ENCODE measurements at places on chromosomes 5 and 9.
A peak's percentile ranks its signal among the peaks of the same experiment; 100 is the strongest.

- DNase-seq = no peak
These were observed 700.6 kb downstream of the SEMA5A start for GRCh38 chr5:8845296-8845695.

DNA sequence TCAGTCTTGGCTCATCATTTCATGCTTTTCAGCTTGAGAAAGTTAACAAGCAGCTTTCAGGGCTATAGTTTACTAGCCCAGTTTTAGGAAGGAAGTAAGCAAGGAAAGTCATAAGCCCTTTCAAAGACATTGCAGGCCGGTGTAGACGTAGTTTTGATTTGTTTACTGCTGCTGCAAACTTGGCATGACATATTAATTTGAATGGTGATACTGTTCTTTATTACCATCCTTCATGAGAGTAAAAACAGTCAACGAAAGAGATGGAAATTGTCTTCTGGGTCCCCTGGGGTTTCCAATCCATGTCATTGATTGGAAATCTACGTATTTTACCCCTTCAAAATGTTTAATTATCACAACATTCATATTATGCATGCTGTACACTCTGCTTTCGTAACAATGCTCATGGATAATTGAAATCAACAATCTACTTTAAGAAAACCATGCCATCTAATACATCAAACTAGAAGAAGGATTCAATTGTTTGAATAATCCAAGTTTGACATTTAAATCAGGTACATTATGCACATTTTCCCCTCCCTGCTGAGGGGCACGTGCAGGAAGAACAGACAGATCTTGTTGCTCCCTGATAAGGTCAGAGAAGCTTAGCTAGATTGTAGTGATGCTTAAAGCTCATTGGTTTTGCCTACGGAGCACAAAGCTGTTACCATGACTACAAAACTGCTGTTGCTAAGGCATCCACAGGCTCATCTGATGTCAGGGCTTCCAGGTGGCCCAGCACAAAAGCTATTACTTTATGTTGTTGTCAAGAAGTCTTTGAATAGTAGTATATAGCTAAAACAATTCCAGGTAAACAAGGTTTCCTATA is 139.9 kb upstream of the PRLR start:
- DNase-seq = no peak

GRCh38 chr5:119682372-119682771 is 53.0 kb downstream of the FAM170A start:
- DNase-seq = no peak

DNA sequence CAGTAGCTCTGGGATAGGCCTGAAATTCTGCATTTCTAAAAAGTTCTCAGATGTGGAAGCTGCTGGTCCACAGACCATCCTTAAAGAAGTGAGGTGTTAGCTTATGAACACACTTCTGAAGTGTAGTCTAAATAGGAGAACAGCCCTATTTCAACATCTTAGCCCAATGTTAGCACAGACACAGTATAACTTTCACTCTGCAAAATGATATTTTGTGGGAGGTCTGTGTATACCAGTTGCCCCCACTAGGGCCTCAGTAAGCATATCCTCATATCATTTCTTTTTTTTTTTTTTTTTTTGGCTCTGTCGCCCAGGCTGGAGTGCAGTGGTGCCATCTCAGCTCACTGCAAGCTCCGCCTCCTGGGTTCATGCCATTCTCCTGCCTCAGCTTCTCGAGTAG is 7.5 kb upstream of the HABP4 start:
- DNase-seq = no peak

DNA sequence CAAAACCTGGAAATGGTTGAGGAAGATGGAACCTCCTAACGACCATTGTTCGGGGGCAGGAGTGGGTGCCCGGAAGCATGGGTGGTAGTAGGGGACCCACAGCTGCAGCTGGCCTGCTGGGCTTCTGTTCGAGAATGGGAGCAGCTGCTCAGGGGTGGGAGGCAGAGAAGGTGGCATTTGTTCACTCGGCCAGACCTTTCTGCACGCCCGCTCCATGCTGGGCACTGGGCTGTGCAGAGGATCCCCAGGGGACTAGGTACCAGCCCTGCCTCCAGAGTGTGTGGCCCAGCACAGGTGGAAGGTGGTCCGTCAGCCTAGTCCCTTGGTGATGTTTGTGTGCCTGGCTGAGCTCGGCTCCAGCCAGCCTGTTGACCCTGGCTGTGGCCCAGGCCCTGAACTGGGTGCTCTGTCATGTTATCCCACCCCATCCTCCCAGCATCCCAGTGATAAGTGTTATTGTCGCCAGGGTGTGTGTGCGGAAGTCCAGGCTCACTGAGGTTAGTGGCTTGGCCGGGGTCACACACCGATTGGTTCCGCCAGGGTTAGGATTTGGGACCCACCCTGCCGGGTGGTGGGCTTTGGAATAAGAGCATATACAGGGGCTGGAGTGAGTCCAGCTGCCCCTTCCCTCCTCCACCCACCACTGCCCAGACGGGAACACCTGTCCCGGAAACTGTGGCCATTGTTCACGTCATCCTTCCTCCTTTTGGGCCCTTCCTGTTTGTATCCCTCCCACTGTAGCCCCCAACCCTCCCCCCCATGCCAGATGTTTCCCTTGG is 4.8 kb downstream of the N4BP3 start:
- no peak for DNase-seq

DNA sequence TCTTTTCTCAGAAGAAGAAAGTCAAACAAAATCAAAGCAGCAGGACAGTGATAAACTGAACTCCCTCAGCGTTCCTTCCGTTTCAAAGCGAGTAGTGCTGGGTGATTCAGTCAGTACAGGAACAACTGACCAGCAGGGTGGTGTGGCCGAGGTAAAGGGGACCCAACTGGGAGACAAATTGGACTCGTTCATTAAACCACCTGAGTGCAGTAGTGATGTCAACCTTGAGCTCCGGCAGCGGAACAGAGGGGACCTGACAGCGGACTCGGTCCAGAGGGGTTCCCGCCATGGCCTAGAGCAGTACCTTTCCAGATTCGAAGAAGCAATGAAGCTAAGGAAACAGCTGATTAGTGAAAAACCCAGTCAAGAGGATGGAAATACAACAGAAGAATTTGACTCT is 2.7 kb downstream of the CAMLG start:
- DNase-seq = no peak

DNA sequence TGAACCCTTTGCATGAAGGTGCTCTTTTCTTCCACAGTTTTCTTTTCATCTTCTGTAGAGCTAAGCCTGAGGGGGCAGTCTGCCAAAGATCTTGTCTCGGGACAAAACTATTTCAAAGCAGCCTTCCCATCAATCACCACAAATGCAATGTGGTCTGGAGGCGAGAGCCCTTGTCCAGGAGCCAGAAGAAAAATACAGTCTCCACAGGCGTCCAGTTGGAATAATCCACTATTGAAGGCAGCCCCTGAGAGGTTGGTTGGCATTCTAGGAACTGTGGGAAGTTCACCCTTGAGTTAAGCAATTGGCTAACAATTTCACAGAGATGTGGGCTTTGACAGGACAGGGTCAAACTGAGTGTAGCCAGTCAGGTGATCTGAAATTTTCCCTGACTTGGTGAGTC is 72.0 kb downstream of the SEMA6A start:
- DNase-seq = peak; percentile 27

- DNase-seq = peak; percentile 67
These were observed at the start of gene PCDHGA1 for GRCh38 chr5:141330299-141331080. Gene PCDHGA1, plus strand, starts transcription at chr5:141330514.

- no peak for DNase-seq
These were observed 7.6 kb downstream of the TTC16 start for GRCh38 chr9:127723444-127723843.

DNA sequence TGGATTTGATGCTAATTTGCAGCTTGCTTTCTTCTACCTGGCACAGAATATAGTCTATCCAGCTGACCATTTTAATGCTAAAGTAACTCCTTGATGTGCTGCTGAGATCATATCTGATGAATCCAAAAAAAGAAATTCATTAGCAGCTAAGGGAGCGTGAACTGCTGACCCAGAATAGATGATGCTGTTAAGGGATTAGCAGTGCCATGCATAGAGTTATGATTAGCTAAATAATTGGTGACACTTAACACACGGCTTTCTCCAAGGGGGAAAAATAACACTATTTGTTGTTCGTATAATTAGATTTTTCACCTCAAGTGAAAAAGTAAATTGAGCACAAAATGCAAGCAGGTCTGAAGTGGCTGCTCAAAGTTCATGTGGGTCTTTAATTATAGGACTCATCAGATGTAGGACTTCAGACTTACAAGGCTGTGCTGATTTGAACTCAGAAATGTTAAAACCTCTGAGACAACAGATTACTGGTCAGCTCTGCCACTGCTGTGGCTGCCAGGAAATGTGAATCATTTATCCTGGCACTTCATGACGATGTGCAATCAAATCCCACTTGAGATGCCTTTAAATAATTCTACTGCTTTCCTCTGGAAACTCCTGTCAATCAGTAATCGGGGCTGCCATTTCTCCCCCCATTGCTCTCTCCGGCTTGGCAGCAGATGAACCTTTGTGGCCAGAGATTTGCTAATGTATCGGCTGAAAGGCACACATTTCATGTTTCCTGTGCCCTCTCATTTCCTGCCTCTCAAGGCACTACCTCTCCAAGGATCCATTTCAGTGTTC is 291.6 kb upstream of the C9orf72 start:
- no peak for DNase-seq

DNA sequence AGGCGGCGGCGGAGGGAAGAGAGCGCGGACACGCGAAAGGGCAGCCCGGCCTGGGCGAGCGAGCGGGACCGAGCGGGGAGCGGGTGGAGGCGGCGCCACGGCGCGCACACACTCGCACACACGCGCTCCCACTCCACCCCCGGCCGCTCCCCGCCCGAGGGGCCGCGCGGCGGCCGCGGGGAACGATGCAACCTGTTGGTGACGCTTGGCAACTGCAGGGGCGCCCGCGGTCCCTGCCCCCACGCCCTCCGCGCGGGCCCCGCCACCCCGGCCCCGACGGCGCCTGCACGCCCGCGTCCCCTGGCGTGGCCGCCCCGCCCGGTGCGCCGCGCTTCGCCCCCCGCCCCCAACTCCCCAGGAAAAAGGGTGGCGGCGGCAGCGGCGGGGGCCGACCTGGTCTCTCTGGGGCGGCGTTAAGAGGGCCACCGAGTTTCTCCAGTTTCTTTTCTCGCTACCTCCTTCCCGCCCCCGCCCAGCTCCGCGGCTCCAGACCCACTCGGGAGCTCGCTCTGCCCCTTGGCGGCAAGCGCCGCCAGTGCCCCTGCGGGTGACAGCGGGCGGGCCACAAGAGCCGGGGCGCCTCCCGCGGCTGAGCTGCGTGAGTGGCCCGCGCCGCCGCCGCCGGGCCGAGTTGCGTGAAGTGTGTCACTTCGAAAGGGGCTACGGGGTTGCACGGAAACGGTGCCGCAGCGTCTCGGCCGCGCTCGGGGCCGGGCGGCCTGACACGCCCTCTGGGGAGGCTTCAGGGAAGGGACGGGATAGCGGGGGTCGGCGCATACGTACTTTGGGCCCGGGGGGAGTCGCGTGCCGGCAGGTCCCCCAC is at the start of gene NR3C1:
TSS of gene NR3C1 (minus strand) at position 94 of the 823 bp plus-strand sequence. CDS start 2,847 bp downstream, outside the sequence.
- DNase-seq = peak; percentile 85

- no peak for DNase-seq
These were observed 656.2 kb upstream of the PTPRD start for GRCh38 chr9:11269036-11269435.

- DNase-seq = no peak
These were observed 261.5 kb upstream of the CCNH start for GRCh38 chr5:87674235-87674634.

DNA sequence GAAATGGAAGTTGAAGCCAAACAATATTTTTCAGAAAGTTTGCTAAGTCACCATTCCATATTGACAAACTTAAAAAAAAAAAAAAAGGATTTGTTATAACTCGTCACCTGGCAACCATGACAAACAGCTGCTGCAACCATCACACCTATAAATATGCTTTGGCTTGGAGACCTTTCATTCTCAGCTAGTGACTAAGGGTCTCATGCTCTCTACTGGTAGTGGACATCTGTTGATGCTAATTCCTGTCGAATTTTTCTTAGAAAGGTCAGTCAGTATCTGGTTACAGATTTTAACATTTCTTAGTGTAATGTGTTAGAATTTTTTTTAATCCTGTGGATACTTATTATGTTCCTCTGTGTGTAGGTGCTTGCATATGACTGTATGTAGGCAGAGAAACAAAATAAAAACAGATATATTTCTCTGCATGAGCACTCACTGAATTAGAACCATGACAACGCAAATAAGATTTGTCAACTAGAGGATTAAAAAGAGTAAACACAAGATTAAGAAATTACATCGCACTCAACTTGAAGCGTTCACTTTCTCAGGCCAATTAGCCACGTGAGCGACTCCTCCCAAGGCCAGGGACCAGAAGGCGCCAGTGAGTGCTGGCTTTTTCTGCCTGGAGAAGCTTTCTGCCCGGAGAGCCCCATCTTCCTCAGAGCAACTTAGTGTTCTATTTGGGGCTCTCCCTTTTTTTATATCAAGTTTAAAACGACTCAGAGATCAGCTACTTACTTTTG is 27.0 kb upstream of the ZNF622 start:
- DNase-seq = peak; percentile 65

- peak; percentile 15 for DNase-seq
These were observed 1548.6 kb downstream of the EFNA5 start for GRCh38 chr5:106121972-106122605.

Measured in fibroblast of villous mesenchyme (primary cell).